ENCODE measurements at places on chromosomes 5 and 9.

DNA sequence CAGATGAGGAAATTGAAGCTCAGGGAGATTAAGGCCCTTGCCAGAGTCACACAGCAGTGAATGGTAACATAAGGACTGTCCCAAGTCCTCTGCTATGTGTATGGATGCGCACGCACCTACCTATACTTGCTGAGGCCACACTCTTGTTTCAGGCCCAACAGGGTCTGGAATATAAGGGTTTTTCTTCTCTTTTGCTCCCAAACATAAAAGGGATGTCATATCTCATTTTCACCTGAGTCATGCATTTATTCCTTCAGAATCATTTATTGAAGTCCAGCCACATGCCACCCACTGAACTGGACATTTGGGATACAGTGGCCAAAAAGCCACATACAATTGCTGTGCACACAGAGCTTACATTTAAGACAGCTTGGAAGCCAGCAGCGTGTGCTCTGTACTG is 92.0 kb downstream of the SH3TC2 start:
- DNase-seq: no peak

GRCh38 chr9:93332317-93332716 is 119.2 kb upstream of the FAM120A start:
- DNase-seq: no peak

DNA sequence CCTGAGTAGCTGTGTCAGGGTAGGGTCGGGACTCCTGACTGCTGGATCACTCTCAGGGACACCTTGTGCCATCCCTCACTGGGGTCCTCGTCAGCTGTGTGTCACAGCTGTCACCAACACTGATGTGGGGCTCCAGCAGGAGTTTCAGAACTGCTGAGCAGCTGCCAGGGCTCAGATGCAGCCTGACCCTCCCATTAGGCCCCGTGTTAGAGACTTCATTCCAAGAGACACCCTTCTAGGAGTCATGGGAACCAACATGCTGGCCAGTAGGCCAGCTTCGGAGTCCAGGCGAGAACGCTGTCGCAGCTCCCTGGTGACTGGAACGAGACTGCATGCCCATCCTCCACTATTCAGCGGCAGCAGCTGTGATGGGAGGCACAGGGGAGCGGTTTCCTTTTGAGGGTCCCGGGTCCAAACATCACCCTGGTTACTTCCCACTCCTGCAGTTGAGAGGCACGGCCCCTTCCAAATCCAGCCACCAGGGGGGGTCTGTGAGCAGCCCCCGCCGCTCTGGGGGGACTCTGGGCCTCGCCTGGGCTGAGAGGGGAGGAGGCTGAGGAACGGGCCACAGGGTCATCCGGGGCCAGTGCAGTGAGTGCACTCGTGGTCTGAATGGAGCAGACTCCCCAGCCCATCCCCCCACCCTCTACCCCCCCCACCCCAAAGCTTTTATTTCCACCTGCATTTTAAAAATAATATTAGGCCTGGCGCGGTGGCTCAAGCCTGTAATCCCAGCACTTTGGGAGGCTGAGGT is 12.6 kb upstream of the TCF7 start:
- DNase-seq: peak; percentile 71

- no peak for DNase-seq
Observed at GRCh38 chr5:150109921-150110320, 23.6 kb upstream of the CSF1R start.

DNA sequence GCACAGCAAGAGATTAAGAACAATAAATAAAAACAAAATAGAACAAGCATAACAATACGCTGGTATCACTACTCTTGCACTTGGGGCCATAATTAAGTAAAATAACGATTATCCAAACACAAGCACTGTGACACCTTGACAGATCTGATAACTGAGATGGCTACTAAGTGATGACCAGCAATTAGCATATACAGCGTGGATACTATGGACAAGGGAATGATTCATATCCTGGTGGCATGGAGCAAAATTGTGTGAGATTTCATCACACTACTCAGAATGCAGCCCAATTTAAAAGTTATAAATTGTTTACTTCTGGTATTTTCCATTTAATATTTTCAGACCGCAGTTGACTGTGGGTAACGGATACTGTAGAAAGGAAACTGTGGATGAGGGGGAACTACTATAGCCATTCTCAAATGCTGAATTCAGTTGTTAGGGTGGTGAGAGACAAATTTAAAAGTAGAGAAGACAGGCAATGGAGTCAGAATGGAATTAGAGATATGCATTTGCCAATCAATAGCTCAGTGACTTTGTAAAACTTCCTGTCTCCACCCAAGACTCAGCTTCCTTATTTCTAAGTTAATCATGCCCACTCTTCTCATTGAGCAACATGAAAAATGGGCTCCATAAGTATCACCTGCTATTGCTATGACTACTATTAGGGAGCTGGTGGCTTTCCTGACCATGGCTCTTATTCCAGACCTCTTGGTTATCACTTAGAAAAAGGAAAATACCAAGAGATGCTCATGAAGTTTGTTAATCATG is 300.8 kb downstream of the TRIM32 start:
- DNase-seq: no peak

GRCh38 chr9:129682381-129682780 is 16.9 kb downstream of the PRRX2 start:
- no peak for DNase-seq

GRCh38 chr9:113946496-113947115 is 70.5 kb downstream of the ZNF618 start:
- DNase-seq: no peak

DNA sequence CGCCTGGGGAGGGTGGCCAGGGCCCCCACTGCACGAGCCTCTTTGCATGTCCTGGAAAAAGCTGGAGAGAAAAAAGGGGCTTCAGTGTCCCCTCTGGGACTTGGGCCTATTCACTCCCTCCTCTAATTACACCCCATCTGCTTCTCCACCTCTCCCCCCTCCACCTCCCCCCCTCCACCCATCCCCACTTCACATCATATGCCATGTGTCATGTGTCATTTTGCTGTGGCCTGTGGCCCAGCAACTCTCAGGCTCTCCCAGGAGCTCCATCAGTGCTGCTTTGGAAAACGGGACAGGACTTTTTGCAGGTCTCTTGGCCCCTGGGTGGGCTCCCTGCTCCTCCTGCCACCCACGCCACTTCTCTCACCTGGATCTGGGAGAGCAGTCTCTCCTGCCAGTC is 68.7 kb downstream of the NTNG2 start:
- no peak for DNase-seq

All from urothelium cell line (cell line).